ENCODE measurements at places on chromosomes 1 and 21.

GRCh38 chr1:217078078-217078690 lies 355.0 kb upstream of the ESRRG start:
- DNase-seq, result no peak

DNA sequence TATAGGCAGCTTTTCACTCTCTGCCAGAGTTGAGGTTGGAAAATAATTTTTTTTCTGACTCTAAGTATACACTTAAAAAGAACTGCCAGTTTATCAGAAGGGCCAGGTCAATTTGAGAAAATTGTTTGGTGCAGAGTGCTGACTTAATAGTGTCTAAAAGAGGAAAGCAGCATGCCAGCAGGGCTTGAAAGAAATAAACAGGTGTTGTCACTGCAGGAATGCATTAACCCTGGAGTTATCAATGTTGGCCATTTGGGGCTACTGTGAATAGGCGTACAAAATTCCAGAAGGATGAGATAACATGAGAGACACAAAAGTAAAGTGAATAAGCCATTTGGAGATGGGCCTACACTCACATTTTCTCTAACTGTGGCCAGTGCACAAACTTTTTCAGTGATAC lies 220.6 kb upstream of the PLD5 start:
- no peak for DNase-seq

GRCh38 chr1:234573711-234574299 lies 36.2 kb downstream of the IRF2BP2 start:
- DNase-seq, result no peak

GRCh38 chr1:53281133-53281532 lies 42.8 kb upstream of the MAGOH start:
- no peak for DNase-seq

DNA sequence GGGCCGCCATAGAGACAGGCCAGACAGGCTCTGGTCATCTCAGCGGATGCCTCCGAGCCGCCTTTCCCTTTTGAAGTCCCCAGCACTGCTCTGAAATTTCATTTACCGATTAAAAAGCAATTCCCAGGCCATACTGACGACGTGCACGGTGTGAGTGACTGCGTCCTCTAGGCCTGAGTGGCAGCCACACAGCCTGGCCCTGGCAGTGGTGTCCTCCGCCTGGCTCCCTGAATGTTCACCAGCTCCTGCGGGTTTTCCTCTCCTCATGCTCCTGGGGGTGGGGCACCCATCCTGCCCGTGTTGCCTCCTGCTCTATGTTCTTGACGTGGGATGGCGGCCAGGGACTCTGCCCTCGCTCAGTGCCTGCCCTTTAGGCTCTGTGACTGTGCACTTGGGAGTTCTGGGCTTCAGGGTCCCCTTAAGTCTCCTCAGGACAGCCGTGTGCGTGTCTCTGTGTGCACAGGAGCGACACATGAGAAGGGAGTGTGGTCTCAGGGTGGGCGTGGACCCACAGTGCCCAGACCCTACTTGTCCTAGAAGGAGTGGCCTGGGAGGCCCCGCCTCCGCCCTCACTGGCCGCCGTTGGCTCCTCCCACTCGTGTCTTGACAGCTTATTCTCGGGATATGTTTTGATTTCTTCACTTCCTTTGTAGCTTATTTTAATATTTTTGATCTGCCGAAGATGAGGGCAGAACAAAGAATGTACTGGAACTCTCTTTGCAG lies 3.6 kb downstream of the SKI start:
- peak; percentile 72 for DNase-seq

GRCh38 chr1:218592688-218593087 lies 247.6 kb downstream of the TGFB2 start:
- no peak for DNase-seq

DNA sequence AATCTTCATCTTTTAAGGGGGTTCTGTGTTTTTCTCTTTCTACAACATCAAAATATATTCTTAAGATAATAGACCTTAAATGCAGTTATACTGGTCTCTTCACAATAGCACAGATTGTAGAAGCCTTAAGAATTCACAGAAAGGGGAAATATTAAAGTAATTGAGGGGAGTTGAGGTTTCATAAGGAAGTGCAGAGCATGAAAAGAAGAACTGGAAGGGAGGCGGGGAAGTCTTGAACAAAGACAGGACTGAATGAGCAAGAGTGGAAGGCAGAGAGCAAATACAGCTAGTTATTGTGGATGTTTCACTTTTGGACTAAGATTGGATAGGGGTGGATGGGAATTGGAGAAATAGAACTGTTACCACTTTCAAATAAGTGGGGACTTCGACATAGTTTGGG lies 67.7 kb downstream of the PTGER3 start:
- no peak for DNase-seq

GRCh38 chr21:31023680-31024079 lies 14.6 kb downstream of the KRTAP19-8 start:
- no peak for DNase-seq

- DNase-seq, result peak; percentile 26
Observed at GRCh38 chr1:207084701-207085180, 3.9 kb upstream of the C4BPB start.

- DNase-seq, result no peak
Observed at GRCh38 chr1:57520743-57521515, 97.1 kb upstream of the DAB1 start.

DNA sequence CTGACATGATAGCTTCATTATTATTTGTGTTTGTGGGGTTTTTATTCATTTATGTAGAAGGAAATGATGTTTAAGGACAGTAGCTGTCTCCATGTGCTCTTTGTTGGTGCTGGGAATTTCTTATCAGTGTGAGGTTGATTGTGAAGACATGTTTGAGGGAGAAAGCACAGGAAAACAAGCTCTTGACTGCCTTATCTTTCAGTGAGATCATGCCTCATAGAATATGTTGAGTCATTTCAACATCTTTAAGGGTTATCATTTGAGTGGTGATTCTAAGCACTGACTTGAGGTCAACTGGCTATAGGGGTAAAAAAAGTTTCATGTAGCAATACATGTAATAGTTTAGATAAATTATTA lies 405.1 kb upstream of the ADAMTS5 start:
- no peak for DNase-seq

- DNase-seq, result no peak
Observed at GRCh38 chr1:175317309-175317708, 124.7 kb upstream of the KIAA0040 start.

- no peak for DNase-seq
Observed at GRCh38 chr21:30829659-30830058, at the start of gene KRTAP7-1. Gene KRTAP7-1 (minus strand): TSS chr21:30829759. CDS start chr21:30829698, 61 bp downstream.

GRCh38 chr1:240091614-240092300 lies at the start of gene FMN2:
Gene FMN2 (plus strand): TSS chr1:240091883. CDS start chr1:240092110, 227 bp downstream.
- DNase-seq, result no peak

DNA sequence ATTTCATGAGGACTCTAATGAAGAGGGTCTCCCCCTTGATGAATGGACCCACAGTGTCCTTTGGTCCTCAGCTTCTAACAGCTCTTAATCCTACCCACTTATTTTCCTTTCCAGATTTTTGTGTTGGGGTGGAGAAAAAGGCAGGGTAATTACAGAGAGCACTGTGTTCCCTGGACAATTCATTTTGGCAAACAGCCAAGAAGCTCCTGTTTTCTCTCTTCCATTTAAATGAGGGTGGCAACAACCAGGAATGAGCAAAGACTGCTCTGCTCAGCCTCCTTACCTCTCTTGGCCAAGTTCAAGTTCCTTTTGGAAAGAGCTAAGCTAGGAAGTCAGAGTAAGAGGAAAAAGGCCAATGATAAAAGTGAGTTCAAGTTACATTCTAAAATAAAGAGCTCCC lies 11.9 kb downstream of the XKR8 start:
- DNase-seq, result no peak

- no peak for DNase-seq
Observed at GRCh38 chr1:94463056-94463764, 45.0 kb downstream of the ABCD3 start.

GRCh38 chr1:46805755-46806154 lies 6.9 kb downstream of the CYP4B1 start:
- DNase-seq, result no peak

DNA sequence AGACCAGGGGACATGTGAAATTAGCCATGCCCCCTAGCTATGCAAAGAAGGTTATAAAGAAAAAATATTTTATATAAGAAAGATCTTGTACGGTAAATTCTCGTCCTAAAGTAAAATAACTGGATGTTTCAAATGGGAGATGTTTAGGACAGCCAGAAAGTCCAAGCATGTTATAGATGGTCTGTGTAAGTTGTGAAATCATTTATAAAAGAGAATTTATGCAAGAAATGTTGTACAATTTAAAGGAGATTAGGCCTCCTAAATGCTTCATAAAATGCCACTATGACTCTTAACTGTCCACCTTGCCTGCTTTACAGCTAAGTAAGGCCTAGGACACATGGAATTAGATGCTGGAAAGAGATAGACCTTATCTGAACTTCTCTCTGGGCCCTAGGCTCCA lies 118.1 kb upstream of the POGK start:
- DNase-seq, result no peak

DNA sequence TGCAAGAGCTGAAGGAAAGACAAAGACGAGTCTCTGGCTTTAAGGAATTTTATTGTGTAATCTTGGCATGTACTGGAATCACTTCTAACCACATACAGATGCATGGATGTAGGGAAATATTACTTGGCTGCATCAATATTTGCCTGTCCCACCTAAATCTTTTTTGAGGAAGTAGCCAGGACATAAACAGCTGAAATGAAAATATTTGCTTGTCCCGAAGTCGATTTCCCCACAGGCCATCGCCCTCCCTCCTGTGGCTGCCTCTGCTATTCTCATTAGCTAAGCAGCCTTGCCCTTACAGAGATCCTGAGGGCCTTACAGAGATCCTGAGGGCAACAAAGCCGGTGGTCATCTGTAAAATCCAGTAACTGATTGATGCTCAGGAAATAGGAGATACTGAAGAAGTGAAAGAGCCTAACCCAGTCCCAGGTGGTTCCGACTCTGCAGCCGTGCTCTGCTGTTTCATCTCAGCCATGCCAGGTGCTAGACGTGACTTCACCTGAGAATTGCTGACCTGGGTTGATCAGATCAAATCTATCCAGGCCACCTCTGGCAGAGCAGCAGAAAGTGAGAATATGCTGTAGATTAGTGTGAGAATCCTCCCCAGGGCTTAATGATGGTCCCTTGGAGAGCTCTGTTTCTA lies 25.5 kb downstream of the MAN1C1 start:
- no peak for DNase-seq

DNA sequence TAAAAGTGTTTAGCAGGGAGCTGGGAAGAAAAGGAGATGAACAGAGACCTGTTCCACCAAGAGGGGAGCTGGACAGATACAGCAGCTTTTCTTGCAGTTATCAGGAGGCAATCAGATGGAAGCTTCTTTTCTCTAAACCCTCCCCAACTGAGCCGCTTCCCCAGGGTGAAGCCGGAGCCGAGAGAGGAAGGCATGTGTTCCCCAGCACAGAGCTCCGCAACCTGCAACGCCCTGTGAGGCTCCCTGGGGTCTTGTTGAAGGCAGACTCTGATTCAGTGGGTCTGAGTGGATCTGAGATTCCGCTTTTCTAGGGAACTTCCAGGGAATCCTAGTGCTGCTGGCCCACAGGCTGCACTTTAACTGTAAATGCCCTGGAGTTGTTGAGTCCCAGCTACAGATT lies 139.1 kb upstream of the COA6 start:
- DNase-seq, result no peak

DNA sequence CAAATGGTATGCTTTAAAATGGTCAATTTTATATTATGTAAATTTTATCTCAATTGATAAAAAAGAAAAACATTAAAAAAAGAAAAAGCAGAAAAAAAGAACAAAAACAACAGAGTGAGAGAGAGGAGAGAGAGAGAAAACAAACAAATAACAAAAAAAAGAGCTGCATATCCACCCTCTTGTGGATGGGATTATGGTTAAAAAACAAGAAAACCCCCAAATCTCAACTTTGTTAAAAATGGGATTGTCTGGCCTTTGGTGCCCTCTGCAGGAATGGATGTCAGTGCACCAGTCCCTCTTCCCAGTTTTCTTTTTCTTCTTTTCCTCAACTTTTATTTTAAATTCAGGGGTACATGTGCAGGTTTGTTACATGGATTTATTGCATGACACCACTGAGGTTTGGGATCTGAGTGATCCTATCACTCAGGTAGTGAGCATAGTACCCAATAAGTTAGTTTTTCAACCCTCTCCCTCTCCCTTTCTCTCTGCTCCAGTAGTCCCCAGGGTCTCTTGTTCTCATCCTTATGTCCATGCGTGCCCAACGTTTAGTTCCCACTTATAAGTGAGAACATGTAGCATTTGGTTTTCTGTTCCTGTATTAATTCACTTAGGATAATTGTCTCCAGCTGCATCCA lies 28.1 kb downstream of the RNF187 start:
- peak; percentile 10 for DNase-seq

DNA sequence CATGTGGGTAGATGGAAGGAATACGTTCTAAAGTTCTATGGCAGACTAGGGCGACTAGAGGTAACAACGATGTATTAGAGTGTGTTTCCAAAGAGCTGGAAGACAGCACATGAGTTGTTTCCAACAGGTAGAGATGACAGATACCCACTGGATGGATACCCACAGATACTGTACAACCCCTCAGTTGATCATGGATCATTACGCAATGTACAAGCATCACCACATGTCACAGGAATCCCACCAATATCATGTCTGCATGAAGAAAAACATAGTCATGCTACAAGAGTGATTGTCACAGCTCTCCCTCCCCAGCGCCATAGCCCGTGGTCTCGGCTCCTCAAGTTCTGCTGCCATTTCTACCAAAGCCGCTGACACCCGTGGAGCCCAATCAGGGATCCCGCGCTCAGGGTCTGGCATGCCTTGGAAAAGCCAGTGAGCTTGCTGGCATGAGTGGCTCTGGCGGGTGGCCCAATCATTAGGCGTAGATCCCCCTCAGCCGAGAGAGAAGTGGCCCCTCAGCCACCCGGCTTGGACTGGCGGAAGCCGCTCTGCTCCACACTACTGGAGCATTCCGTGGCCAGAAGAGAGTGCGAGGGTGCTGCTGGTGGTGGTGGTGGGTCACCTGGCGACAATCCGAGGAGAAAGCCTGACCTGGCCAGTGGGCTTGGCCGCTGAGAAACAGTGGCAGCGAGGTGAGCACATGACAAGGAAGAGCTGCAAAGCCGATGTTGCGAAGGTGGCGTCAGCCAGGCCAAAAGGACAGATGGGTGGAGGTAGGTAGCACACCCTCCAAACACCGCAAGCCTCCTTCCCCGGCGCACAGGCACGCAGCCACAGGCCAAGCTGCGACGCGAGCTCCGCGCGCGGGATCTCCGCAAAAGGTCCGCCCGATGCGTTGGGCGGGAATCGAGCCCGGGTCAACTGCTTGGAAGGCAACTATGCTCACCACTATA lies 65.7 kb upstream of the FCGR2A start:
- no peak for DNase-seq

- no peak for DNase-seq
Observed at GRCh38 chr1:234244482-234244881, 128.8 kb upstream of the COA6 start.

GRCh38 chr1:5780324-5780716 lies 211.9 kb downstream of the NPHP4 start:
- DNase-seq, result no peak

DNA sequence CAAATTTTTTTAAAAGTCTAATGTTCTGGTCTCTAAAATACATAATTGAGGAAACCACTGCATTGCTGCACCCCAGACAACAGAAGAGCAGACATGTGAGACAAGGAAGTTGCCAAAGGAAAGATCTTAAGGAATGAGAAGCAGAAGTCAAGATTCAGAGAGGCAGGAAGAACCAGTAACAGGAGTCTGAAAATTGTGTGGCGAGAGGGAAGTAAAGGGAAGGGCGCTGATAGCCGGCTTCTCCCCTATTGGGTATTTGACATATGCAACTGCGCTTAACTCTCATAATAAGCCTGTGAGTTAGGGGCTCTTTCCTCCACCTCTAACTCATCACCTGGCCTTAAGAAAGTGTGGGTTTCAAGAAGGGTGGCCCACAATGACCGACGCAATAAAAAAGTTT lies 21.9 kb upstream of the KIF14 start:
- DNase-seq, result no peak

Measured in T-helper 1 cell (primary cell).